Right lobe of liver (tissue), 6 donors: ENCODE measurements at places on chromosomes 1 and 21. TPM values are rescaled to one million over a fixed set of nuclear protein-coding genes. Genes with fewer than 3 reads are reported as not detected.

- no peak for DNase-seq
These were observed 1.8 kb upstream of the WNT3A start for GRCh38 chr1:228004856-228005462.

DNA sequence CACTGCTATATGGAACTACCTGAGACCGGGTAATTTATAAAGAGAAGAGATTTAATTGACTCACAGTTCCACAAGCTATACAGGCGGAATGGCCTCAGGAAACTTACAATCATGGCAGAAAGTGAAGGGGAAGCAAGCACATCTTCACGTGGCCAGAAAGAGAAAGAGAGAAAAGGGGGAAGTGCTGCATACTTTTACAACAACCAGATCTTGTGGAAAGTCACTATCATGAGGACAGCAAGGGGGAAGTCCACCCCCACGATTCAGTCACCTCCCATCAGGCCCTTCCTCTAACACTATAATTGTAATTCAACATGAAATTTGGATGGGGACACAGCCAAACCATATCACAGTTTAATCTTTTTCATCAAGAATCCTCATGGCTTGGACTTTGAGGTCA is 339.2 kb upstream of the AJAP1 start:
- DNase-seq: no peak

The KCND3 gene
- 25.5 TPM for total RNA-seq

DNA sequence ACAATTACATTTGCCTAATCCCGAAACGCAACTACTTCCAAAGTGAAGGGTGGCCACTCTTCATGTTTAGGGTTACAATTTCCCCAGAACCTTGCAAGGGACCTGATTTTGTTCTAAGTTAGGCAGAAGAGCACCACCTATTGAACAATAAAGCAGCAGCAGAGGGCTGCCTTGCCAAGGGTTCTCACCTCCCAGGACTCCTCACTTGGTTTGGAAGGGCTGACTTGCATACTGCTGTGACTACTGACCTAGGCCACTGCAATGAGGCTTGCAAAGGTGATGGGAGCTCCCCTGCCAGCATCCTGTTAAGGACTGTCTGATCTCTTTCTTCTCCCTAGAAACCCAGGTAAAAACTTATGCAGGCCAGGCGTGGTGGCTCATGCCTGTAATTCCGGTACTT is 14.2 kb downstream of the MTOR start:
- no peak for DNase-seq

- peak; percentile 57 for DNase-seq
These were observed 8.2 kb upstream of the CAP1 start for GRCh38 chr1:40032240-40032891.

GRCh38 chr1:32742956-32743355 is 40.4 kb upstream of the SYNC start:
- no peak for DNase-seq

The LCE3C gene
- total RNA-seq: not detected

DNA sequence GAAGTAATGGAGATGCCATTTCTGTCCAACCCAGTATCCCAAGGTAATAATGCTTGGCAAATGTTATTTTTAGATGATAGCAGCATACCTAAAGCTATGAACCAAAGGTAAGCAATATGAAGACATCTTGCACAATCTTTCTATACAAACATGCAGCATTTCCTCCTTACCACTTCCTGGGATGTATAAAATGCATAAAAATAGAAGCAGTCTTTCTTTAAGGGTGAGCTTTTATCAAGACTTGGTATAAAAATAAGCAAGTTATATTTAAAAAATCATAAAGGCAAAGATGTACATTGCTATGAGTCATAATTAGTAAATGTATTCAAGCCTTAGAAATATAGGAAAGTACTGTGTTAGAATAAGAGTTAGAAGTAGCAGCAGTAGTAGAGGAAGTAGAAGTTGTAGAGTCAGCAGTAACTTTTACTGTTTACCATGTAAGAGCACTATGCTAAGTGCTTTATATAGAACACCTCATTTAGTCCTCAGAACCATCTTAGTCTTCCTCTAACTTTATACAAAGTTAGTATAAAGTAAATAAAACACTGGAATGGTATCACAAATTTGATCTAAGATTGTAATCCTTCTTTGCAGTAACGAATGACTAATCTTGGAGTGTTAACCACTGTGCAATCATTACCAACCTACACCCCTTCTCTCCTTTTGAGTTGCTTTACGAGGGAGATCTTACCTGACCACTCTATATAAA is 371.3 kb downstream of the VAV3 start:
- no peak for DNase-seq

DNA sequence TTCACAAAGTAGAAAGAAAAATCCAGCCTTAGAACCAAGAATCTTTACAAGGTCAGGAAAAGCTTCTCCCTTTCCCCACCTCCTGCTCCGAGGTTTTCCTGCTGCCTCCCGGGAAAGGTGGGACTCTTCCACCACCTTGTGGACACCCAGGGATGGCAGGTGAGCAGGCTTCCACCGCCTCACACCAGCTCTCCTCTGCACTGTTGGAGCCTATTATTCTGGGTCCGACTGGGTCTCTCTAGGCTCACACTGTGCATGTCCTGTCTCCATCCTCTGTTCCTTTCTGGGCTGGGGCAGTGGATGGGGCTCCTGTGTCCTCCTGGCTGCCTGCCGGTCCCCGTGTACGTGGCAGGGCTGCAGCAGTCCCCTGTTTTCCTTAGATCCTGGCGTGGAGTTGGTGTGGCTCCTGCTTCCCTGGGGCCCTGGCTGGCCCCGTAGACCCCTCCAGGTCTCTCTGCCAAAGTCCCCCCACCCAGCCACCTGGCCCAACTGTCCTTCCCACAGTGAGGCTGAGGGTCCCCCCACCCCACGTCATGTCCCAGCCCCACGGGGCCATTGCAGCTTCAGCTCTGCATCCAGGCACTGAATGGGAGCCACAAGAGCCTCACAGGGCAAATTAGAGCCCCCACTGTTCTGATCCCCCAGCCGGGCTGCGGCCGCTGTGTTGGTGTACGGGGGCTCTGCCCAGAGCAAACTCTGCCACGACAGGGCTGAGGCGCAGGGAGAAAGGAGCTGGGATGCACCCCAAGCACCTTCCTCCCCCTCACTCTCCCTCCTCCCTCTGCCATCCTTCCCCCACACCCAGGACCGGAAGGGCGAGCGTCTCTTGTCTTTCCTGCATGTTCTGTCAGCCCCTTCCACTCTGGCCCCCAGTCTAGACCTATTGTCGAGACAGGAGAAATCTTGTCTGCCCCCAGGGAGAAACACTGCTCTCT is 3.3 kb upstream of the SLC45A1 start:
- peak; percentile 86 for DNase-seq

- DNase-seq: no peak
These were observed 58.6 kb downstream of the NPHP4 start for GRCh38 chr1:5933676-5934057.

The ZNF362 gene
- 6.5 TPM for total RNA-seq

The TMEM82 gene
- total RNA-seq: 20.2 TPM

DNA sequence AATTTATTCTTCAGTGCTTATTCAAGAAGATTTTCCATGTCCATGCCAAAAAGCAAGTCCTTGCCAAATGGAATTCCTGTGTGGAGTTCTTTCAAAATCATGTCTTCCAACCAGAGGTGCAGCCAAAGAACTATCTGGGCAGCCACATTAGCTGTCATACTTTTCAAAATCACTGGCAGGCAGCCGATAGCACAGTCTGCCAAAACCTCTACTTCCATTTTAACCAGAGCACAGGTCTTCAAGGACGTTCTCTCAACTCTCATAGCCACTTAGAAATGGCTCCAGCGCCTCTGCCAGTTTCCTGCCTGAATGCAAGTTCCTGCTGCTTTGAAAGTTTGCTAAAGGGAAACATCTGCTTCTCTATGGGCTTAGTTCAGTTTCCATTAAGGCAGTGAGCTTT is 975.7 kb upstream of the ADGRL4 start:
- no peak for DNase-seq

DNA sequence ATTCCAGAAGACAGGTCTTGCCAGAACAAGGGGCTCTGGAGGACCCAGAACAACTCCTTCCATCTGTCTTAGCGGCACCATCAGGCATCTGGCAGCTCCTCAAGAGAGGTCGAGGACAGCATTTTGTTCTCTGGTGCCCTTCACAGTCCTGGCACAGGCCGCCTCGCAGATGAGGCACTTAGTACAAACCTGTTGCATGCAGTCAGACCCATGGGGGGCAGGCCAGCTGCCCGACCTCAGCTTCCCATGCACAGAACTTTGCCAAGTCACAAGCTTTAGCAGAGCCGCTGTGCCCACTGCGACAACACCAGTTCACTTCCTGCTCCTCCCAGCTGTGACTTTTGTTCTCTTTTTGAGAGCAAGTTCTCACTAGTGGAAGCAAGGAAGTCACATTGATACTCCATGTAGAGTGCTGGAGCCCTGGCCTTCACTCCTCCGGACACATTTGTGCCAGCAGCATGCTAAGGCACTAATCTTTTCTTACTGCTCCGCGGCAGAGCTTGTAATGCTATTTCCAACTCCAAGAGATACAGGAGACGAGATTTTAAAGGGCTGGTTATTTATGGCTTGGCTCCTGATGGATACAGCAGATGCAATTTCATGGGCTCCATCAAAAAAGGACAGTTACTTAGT is 44.6 kb downstream of the HMGB4 start:
- DNase-seq: no peak

DNA sequence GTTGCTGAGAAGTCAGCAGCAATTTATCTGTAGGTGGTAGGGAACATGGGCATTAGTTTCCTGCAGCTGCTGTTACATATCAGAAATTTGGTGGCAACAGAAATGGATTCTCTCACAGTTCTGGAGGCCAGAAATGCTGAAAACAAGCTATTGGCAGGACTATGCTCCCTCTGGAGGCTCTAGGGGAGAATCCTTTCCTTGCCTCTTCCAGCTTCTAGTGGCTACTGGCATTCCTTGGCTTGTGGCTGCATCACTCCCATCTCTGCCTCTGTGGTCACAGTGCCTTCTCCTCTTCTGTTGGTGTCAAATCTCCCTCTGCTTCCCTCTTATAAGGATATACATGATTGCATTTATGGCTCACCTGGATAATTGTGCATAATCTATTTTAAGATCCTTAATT is 2.5 kb upstream of the SFT2D2 start:
- no peak for DNase-seq

The RUNX3 gene
- 1.1 TPM for total RNA-seq

GRCh38 chr21:44529503-44530125 is 10.4 kb downstream of the KRTAP10-1 start:
- DNase-seq: peak; percentile 5

The COL11A1 gene
- not detected for total RNA-seq

GRCh38 chr1:109383087-109383779 is 14.5 kb downstream of the SORT1 start:
- DNase-seq: no peak

GRCh38 chr1:41810446-41810845 is 108.3 kb downstream of the HIVEP3 start:
- DNase-seq: no peak

GRCh38 chr1:234107416-234108021 is 203.0 kb downstream of the SLC35F3 start:
- DNase-seq: no peak

The FMN2 gene
- not detected for total RNA-seq

The IGSF9 gene
- 19.1 TPM for total RNA-seq

GRCh38 chr1:161915051-161915503 is 108.6 kb downstream of the OLFML2B start:
- no peak for DNase-seq

GRCh38 chr1:63799820-63800219 is 26.0 kb downstream of the ROR1 start:
- no peak for DNase-seq

The FMO4 gene
- 17.8 TPM for total RNA-seq

The TP73 gene
- total RNA-seq: 0.12 TPM

GRCh38 chr21:23861911-23862504 is 1745.3 kb downstream of the MRPL39 start:
- no peak for DNase-seq

DNA sequence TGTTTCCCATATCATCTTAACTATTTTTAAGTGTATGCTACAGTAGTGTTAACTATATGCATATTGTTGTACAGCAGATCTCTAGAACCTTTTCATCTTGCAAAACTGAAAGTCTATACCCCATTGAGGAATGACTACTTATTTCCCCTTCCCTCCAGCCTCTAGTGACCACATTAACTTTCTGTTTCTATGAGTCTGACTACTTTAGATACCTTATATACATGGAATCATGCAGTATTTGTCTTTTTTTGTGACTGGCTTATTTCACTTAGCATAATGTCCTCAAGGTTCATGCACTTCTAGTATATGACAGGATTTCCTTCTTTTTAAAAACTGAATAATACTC is 96.5 kb upstream of the BTG3 start:
- DNase-seq: no peak

DNA sequence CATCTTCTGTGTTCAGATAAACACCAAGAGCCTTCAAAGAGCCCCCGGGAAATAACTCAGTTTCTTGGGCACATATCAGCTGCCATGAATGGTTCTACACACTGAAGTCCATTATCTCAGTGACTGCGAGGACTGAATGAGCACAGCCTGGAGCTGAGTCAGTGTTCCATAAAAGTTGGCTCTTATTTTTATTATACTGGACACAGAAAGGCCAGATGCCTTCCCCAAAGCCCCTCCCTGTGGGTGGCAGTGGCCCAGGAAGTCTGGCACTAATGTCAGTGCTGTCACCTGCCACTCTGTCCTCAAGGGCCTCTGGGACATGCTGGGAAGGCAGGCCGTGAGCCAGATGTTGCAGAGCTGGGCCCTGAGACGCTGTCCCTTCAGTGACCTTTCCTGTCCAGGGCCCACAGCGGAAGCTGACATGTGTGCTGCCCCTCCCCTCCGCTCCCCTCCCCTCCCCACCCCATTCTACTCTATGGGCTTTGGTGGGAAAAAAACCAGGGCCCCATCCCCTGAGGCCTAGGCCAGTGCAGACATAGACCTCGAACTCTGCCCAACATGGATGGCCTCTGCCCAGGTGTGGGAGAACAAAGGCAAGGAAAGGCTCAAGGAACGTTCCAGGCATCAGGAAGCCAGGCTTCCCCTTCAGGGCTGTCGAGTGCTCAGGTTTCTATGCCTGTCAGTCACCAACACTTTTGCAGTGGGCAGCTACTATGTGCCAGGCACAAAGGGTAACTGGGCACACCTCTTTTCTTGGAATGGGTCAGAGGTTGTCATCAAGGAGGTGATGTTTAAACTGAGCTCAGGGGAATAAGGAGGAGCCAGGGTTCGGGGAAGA is 22.4 kb upstream of the NPPB start:
- no peak for DNase-seq

The FNBP1L gene
- 13.8 TPM for total RNA-seq

DNA sequence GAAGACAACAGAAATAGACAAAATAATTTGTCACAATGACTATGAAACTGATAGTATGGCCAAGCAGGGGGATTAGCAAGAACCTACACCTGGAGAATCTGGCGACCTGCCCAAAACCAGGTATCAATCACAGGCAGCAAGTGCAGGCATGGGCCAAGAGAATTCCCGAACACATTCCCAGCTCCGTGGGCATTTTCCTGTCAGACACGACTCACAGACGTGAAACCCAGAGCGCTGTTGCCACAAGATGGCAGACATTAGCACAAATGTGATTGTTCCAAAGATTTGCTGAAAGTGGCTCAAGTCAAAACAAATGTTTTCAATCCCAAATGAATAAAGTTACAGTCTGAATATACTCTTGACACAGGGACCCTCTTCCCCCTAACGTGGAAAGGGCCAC is 36.8 kb downstream of the HLCS start:
- DNase-seq: no peak

The GUCA2A gene
- total RNA-seq: not detected

The SLAMF9 gene
- not detected for total RNA-seq
